ENCODE measurements at places on chromosomes 2 and 18. TPM values are rescaled to one million over a fixed set of nuclear protein-coding genes. Genes with fewer than 3 reads are reported as not detected.

- DNase-seq = no peak
Observed at GRCh38 chr2:131425231-131425941, 50.5 kb upstream of the TUBA3D start.

DNA sequence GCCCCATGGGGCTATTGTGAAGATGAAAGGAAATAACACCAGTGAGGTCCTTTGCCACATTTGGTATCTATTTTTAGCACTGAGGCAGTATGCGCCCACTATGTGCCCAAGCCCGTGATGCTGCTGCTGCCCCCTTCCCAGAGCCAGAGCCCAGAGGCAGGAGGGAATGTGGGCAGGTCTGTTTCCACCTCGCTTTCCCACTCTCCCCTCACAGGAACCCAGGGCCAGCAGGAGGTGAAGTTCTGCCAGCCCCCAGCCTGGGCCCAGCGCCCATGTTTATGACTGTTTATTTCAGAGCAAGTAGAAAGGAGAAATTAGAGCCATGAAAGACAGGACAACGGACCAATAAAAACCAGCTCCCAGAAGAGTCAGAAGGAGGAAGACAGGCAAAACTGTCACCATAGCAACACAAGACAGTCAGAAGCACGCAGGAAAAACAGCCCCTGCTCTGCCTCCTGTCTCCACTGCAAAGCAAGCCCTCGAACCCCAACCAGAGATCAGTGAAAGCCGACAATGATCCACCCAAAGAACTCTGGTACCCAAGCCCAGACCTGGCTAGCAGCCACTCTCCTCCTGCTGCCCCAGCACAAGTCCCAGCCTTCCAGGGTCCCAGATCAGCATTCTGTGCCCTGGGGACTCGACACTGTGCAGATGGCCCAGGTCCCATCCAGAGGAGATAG is 1.4 kb downstream of the CYRIA start:
- DNase-seq = peak; percentile 93

GRCh38 chr2:21627938-21628337 is 504.2 kb downstream of the TDRD15 start:
- peak; percentile 64 for DNase-seq

GRCh38 chr2:149490296-149490695 is 97.3 kb downstream of the MMADHC start:
- DNase-seq = peak; percentile 31

ARHGEF33 gene
- 0.71 TPM for total RNA-seq

KIAA2012 gene
- 0.31 TPM for total RNA-seq

All from muscle of leg (tissue), 16 donors.